ENCODE measurements at places on chromosomes 1 and 21.

DNA sequence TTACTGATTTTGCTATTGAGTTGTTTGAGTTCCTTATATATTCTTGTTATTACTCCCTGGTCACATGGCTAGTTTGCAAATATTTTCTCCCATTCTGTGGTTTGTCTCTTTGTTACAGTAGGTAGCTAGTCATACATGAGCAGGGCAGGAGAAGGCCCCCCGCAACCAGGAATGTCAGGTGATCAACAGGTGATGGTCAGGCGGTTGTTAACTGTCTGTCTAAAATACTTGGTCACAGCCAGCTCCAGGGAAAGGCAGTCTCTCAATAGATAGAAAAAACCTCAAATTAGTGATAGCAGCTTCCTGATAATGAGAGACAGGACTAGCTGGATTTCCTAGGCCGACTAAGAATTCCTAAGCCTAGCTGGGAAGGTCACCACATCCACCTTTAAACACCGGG is 217.9 kb downstream of the RHOU start:
- no peak for DNase-seq

- no peak for DNase-seq
Observed at GRCh38 chr1:58975888-58976287, 192.0 kb upstream of the JUN start.

DNA sequence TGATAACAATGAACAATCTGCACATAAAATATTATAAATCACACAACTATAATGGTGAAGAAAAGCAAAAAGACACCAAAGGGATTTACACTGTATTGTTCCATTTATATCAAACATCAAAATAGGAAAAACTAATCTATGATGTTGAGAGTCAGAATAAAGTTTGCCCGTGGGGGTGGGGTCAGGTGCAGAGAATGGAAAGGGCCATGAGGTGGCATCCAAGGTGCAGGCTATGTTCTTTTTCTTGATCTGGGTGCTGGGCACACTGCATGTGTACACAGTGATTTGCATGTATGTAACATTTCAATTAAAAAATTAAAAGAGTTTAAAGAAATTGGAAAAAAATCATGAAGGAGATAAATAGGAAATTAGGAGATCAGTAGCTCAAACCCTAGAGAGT is 127.3 kb downstream of the DSCAM start:
- no peak for DNase-seq

DNA sequence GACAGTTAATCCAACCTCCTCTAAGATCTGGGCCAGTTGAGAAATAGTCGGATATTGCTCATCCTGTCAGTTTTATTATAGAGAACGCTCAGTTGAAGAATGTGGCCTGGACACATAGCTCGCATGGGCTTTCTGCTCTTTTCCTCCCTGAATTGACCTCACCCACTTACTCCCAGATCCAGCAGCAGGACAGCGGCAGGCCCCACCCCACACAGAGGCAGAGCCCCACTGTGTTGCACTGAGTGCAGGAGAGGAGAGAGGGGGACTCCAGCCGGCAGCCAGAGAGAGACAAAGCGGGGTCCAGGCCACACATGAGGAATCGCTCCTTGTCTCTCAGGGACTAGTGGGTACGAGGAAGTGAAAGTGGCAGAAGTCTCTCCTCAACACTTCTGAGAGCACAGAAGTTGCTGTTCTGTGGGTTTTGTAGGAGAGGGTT is 78.6 kb downstream of the LAMC1 start:
- no peak for DNase-seq

GRCh38 chr1:111227434-111227833 is at the start of gene CHI3L2:
Gene CHI3L2, plus strand, starts transcription at chr1:111227713. Its CDS starts 17 bp downstream, at chr1:111227730.
- no peak for DNase-seq

GRCh38 chr21:36471254-36471723 is 8.6 kb downstream of the CLDN14 start:
- DNase-seq: no peak

DNA sequence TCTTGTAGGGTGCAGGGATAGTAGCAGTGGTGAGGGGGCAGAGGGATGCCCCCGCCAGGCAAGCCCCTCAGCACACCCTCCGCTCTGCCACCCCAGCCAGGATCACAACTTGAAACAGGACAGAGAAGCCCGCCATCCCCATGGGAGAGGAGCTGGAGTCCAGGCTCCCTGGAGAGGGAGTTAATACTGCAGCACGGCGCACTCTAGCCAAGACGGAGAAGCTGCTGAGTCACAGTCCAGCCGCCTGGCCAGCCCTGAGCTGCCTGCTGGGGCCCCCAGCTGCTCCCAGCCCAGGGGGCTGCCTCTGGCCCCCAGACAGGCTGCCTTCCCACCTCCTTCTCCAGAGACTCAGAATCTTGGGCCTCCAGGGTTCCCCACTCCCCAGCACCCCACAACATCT is 87.2 kb downstream of the SYT2 start:
- no peak for DNase-seq

- DNase-seq: no peak
Observed at GRCh38 chr1:30260318-30260717, 463.1 kb downstream of the MATN1 start.

DNA sequence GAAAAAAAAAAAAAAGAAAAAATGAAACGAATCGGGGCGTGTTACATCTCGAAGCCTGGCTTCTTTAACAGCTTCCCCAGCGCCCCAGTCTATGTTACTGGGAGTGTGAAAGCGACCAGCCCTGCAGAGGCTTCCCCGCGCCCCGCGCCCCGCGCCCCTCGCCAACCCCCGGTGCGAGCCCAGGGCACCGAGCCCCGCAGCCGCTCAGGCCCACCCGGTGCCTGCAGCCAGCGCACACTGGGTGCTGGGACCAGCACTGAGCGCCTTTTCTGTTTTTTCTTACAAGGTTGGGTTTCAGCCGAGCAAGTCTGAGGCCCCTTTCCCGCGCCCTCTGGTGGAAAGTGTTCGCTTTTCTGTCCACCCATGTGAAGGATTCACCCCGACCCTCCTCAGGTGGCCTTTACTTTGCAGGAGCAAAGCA is 42.1 kb upstream of the ZNF496 start:
- DNase-seq: peak; percentile 22

GRCh38 chr21:41633627-41634026 is 125.7 kb upstream of the TMPRSS2 start:
- DNase-seq: no peak

GRCh38 chr1:244424649-244425334 is 26.9 kb downstream of the ADSS2 start:
- no peak for DNase-seq

- no peak for DNase-seq
Observed at GRCh38 chr1:67777440-67777839, 55.8 kb downstream of the GNG12 start.

DNA sequence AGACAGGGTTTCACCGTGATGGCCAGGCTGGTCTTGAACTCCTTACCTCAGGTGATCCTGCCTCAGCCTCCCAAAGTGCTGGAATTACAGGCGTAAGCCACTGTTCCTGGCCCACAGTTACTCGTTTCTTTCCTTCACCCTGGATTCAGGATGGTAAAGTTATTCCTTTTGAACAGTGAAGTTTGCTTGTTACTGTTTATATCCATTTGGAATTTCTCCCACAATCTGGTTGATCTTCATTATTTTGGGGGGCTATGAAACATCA is 43.0 kb downstream of the WDR4 start:
- DNase-seq: no peak

DNA sequence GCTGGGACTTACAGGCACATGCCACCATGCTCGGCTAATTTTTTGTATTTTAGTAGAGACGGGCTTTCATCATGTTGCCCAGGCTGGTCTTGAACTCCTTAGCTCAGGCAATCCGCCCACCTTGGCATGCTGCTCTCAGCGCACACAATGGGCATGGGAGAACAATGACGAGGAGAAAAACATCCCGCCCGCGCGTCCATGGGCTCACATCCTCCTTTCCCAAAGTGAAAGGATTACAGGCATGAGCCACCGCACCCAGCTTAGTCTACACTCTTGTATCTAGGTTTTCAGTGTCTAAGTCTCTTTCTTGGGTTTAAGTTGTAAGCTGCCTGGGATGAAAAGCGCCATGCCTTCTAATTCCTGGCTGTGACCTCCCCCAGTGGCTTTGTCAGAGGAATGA is 37.9 kb downstream of the CDK18 start:
- no peak for DNase-seq

DNA sequence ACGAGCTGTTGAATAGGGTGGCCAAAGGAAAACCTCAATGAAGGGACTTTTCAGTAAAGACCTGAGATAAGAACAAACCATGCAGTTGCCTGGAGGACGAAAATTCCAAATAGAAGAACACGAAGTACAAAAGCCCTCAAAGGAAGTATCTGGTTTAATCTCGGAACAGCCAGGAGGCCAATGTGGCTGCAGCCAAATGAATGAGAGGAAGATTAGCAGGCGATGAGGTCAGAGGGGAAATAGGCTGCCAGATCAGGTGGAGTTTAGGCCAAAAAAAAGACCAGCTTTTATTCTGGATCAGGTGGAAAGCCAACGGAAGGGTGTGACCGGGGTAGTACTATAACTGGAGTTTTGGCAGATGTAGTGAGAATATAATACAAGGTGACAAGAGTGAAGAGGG is 43.7 kb downstream of the SRSF11 start:
- no peak for DNase-seq

DNA sequence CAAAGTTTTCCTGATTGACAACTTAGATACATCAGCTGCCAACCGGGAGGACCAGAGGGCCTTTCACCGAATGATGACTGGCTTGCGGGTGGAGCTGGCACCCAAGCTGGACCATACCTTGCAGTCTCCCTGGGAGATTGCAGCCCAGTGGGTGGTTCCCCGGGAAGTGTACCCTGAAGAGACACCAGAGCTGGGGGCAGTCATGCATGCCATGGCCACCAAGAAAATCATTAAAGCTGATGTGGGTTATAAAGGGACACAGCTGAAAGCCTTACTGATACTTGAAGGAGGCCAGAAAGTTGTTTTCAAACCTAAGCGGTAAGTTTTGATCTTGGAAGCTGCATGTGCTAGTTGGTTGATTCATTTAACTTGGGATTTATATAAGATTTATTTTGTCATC is 18.2 kb downstream of the FAM20B start:
- DNase-seq: no peak
